ENCODE measurements at places on chromosomes 2 and 18.

DNA sequence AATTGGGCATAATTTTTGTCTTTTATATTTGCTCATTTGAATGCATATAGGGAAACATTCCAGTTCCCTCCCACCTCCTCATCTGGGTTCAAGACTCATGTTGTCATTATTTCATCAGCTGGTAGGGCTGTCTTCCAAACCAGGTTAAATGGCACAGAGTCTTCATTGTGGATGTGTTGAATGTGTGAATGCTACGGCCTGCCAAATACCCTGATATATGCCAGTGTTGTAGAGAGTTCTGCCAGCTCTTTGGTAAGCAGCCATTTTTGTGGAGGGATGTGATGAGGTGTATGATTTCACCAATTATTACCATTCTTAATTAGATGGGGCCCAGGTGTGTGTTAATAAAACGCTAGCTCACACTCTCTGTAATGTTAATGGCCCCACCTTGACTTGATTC lies 121.7 kb downstream of the LYPD6B start:
- no peak for DNase-seq

DNA sequence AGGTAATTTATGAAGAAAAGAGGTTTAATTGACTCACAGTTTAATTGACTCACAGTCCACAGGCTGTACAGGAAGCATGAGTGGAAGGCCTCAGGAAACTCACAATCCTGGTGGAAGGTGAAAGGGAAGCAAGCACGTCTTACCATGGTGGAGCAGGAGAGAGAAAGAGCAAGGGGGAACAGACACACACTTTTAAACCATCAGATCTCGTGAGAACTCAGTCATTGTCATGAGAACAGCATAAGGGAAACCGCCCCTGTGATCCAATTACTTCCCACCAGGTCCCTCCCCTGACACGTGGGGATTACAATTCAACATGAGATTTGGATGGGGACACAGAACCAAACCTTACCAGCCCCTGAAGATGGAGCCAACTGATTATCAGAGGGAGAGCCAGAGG lies 11.2 kb upstream of the PUM2 start:
- peak; percentile 74 for DNase-seq

GRCh38 chr2:13046557-13047165 lies 329.9 kb downstream of the TRIB2 start:
- DNase-seq, result peak; percentile 26

GRCh38 chr18:61738042-61738441 lies 154.8 kb downstream of the RNF152 start:
- peak; percentile 9 for DNase-seq

- no peak for DNase-seq
Measured at GRCh38 chr18:69995774-69996173, 48.1 kb upstream of the CD226 start.

GRCh38 chr2:159380685-159381239 lies 94.3 kb upstream of the WDSUB1 start:
- no peak for DNase-seq

GRCh38 chr2:161915121-161915520 lies 158.9 kb downstream of the DPP4 start:
- DNase-seq, result no peak

GRCh38 chr18:42958353-42958752 lies 157.1 kb downstream of the RIT2 start:
- DNase-seq, result no peak

DNA sequence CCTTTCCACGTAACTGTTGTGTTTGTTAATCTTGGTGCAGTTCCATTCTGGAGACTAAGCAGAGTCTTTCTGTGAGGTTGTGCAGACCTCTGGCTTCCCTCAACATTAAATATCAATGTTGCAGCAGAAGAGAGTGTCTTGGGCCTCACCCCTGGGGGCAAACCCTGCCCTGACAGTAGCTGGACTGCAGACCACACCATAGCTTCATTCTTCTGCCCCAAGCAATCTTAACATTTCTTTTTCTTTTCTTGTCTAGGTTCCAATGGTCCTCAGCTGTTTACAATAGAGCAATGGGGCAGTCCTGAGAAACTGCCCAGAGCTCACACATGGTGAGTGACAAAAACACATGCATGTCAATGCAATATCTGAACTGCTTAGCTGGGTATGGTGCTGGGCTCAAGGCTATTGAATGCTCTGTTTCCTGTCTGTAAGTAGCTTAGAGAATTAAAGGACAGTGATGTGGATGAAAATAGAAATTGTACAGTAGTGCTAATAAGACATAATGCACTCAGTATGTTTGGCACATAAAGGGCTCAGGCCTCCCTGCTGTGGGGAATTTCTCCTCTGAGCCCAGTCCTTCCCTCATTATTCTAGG lies 237.6 kb downstream of the ALPK2 start:
- no peak for DNase-seq

GRCh38 chr2:172177581-172177980 lies 74.9 kb upstream of the DLX2 start:
- no peak for DNase-seq

GRCh38 chr2:127205218-127206125 lies 14.6 kb downstream of the CYP27C1 start:
- DNase-seq, result no peak

- no peak for DNase-seq
Measured at GRCh38 chr18:12312976-12313375, 4.9 kb downstream of the TUBB6 start.

GRCh38 chr2:11467129-11467649 lies 1.2 kb upstream of the E2F6 start:
- DNase-seq, result no peak

DNA sequence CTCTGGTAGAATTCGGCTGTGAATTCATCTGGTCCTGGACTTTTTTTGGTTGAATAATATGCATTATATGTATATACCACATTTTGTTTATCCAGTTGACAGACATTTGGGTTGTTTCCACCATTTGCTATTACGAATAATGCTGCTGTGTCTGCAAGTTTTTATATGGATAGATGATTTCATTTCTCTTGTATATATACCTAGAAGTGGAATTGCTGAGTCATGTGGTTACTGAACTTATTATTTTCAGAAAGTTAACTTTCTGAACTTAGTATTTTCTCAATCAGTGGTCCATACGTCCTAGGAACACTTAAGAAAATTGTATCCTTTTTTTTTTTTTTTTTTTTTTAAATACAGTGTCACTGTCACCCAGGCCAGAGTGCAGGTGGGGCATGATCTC lies 63.3 kb downstream of the RIF1 start:
- no peak for DNase-seq

- no peak for DNase-seq
Measured at GRCh38 chr2:75560022-75560767, 544 bp downstream of the EVA1A start.

- DNase-seq, result no peak
Measured at GRCh38 chr2:74393525-74393924, 13.4 kb upstream of the DCTN1 start.

DNA sequence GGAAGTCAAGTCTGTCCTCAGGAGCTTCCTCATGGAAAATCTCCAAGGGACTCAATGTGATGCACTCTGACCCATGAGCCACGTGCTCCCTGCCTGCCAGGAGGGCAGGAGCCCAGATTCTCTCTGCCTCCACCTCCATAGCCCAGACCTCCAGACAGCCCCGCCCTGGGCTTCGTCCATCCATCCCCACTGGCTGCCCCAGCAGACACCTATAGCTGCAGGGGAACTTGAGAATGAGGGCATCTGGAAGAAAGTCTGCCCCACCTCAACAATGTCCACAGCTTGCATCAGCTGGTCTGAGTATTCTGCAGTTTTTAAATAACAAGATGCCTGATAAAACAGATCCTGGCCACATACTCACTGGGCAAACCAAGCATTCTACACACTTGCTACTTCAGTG lies 418.8 kb upstream of the SMIM21 start:
- DNase-seq, result no peak

GRCh38 chr2:207071820-207072219 lies 93.9 kb downstream of the KLF7 start:
- DNase-seq, result peak; percentile 13

GRCh38 chr2:71938659-71939587 lies 208.7 kb downstream of the CYP26B1 start:
- DNase-seq, result no peak

DNA sequence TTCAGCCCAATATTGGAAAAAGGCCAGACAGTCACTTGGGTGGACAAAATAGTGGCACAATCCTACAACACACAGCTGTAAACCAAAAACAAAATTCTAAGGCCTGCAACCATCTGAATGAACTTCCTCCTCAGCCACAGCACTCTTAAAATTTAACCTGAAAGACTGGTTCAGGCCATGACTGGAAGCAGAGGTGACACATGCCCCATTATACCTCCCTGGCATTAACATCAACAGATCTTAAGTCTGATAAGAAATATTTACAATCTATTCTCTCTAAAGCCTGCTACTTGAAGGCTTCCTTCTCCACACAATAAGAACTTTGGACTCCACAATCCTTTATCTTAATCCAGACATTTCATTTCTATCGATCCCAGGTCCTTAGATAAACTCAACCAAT lies 192.4 kb upstream of the LRP1B start:
- no peak for DNase-seq

DNA sequence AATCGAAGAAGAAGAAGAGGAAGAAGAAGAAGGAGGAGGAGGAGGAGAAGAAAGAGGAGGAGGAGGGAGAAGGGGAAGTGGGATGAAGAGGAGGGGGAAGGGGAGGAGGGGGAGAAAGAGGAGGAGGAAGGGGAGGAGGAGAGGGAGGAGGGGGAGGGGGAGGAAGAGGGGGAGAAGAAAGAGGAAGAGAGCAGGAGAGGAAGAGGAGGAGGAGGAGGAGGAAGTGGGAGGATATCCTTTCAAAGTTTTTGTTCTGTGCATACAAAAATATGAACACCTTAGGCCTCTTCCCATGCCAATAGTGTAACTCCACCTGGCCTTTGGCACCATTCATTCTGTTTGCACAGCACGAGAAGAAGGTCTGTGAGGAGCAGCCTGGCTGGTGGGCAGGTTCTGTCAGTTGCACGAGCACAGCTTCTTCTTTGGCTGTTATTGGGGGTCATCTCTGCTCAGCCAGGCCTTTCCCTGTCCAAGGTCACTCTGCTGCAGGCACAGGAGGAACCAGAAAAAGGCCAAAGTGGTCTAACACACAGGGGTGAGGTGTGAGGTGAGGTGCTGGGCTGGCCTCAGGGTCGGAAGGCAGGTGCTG lies 25.8 kb upstream of the PLB1 start:
- no peak for DNase-seq

DNA sequence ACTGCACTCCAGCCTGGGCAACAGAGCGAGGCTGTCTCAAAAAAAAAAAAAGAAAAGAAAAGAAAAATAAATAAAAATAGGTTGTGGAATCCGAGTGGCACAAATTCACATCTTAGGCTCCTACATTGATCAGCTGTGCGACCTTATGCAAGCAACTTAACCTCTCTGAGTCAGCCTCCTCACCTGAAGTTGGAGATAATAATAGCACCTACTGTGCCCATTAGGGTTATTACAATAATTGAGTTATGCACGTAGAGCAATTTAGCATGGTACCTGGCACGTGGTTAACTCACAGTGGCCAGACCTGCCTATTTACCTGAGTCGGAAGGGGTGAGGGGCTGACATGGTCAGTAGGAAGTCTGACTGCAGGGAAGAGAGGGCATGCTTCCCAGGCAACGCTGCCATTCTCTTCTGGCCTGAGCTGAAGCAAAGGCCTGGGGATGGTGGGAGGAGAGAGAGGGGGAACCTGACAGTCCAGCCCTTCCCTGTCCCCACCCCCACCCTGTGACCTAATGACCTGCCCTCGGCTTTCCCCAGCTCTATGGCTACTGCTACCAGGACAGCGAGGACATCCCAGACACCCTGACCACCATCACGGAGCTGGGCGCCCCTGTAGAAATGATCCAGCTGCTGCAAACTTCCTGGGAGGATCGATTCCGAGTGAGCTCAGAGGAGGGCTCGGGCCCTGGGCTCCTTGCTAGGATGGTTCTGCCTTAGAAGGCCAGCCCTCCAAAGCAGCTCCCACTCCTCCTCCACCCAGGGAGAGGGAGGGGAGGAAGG lies 5.1 kb downstream of the PKDCC start:
- DNase-seq, result no peak

- no peak for DNase-seq
Measured at GRCh38 chr2:143121079-143121478, 8.1 kb upstream of the ARHGAP15 start.

DNA sequence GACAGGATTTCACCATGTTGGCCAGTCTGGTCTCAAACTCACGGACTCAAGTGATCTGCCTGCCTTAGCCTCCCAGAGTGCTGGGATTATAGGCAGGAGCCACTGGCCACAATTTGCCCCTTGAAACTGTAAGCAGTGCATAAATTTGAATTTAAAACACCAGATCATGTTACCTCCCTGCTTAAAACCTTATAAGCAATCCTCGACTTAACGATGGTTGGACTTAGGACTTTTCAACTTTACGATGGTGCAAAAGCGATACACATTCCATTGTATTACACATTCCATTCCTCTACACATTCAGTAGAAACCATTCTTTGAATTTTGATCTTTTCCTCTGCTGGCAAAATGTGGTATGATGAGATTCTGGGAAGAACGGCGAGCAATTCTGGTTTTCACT lies 23.2 kb upstream of the EFR3B start:
- no peak for DNase-seq

GRCh38 chr2:169815849-169816248 lies 8.9 kb downstream of the METTL5 start:
- no peak for DNase-seq

GRCh38 chr2:159206736-159207380 lies 79.6 kb downstream of the WDSUB1 start:
- DNase-seq, result no peak

GRCh38 chr2:68971591-68972231 lies 2.7 kb upstream of the GKN1 start:
- no peak for DNase-seq

DNA sequence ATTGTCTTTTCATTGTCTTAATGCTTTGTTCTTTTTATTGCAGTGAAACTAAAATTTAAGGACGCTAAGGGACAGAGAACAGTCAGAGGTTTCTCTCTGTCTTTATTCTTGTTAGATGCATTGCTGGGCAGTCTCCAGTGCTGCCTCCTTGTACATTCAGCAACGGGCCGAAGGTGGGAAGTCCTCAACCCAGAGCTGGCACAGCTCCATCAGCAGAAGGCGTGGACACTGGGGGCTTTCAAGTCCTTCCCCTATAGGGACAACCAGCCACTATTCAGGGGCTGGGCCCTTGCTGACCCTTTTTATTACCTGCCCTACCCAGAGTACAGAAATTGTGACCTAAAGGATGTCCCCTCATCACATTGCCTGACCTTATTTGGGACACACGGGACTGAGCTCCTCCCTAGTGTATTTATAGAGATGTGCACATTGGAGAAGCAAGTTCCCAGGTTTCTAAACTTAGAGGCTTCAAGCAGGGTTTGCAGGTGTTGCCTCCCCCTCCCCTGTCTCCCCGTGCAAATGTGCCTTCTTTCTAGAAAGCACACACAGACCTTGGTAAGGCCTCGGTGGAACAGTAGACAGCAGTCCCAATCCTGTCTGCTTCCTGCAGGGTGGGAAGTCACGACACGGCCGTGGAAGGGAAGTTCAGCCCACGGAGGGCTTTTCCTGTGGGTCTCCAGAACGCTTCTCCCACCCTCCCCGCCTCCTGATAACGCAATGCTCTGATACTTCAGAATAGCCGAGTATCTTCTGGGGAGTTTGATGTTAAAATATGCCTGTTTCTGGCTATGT lies 68.2 kb downstream of the ZCCHC2 start:
- DNase-seq, result no peak

GRCh38 chr2:41923156-41923786 lies 124.5 kb upstream of the PKDCC start:
- no peak for DNase-seq

Measured in NCI-H82 (cell line).